Activated CD8-positive, alpha-beta T cell treated with anti-CD3 and anti-CD28 coated beads for 36 hours (primary cell): ENCODE measurements at places on chromosomes 12 and 14.
A peak's percentile ranks its signal among the peaks of the same experiment; 100 is the strongest.

DNA sequence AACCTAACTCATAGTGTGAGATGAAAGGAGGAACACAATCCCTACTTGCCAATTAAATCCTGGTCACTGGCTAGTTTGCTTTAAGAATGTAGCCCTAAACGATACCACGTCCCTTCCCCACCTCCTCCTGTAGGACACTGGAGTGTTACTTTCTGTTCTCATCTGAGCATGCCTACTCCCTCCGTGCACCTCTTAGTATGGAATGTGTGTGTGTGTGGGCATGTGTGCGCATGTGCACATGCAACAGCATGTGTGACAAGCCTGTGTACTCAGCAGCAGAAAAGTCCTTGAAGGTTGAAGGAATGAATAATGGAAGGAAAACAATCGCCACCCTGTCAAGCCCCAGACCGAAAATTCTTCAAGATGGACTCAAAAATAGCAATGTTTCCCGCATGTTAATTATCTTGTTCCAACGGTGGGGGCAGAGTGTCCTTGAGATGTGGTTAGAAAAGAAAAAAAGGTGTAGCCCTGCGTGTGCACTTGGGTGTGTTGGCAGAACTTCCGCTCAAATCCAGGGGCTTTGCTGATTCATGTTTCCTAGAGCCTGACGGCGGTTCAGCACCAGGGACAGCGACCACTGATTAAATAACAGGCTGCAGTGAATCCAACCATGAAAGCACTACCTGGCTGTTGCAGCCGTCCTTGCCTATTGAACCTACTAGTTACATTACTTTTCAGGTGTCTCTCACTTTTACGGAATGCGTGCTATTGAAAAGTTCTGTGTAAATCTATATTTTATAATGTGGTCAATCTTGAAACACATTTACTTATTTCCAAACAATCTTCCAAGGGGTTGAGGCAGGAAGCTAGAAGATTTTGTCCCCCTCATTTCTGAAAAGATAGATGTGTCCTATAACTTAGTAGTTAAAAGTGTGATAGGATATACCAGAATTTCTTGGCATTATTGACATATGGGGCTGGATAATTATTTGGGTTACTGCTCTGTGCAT is 79.8 kb downstream of the SRRM4 start:
- peak; percentile 64 for DNase-seq
- H3K4me3 ChIP-seq, result no peak overlapping the region
- no peaks in the 10 kb centered on the region for H3K4me1 ChIP-seq
- H3K36me3 ChIP-seq, result no peaks in the 10 kb centered on the region

DNA sequence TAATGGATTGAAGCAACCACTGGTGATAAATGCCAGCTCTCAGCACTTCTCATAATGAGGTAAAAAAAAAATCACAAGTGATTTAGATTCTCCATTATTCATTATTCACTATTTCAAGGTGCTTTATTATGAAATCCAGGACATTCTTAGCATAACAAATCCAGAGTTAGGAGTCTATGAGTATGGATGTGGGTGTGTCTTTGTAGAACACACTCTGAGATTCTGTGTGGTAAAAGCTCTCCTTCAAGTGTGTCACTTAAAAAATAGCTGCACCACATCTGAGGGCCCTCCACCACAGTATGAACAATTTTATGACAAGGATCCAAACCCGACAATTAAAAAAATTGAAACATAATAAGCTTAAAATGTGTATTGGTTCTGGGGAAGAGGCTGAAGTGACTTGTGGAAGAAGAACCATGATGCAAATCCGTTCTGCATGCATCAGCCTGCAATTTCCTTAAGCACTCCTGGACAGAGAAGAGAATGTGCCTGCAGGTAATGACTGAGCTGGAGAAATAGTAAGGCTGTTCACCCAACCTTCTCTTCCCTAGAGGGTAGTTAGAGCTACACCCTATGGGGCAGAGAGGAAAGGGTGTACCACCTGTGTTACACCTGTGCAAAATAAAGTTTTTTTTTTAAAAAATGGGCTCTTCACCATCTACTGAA is 488.5 kb upstream of the MGAT4C start:
- DNase-seq, result no peak
- H3K4me3 ChIP-seq, result no peak overlapping the region
- no peak overlapping the region for H3K27ac ChIP-seq
- no peaks in the 10 kb centered on the region for H3K36me3 ChIP-seq
- no peaks in the 10 kb centered on the region for H3K27me3 ChIP-seq

- H3K27me3 ChIP-seq, result no peaks in the 10 kb centered on the region
- peaks cover 13% of the 10 kb centered on the region for H3K36me3 ChIP-seq
- H3K27ac ChIP-seq, result no peak overlapping the region
- H3K4me3 ChIP-seq, result no peak overlapping the region
- no peaks in the 10 kb centered on the region for H3K4me1 ChIP-seq
These were observed 121.2 kb downstream of the METTL25 start for GRCh38 chr12:82479511-82479910.

DNA sequence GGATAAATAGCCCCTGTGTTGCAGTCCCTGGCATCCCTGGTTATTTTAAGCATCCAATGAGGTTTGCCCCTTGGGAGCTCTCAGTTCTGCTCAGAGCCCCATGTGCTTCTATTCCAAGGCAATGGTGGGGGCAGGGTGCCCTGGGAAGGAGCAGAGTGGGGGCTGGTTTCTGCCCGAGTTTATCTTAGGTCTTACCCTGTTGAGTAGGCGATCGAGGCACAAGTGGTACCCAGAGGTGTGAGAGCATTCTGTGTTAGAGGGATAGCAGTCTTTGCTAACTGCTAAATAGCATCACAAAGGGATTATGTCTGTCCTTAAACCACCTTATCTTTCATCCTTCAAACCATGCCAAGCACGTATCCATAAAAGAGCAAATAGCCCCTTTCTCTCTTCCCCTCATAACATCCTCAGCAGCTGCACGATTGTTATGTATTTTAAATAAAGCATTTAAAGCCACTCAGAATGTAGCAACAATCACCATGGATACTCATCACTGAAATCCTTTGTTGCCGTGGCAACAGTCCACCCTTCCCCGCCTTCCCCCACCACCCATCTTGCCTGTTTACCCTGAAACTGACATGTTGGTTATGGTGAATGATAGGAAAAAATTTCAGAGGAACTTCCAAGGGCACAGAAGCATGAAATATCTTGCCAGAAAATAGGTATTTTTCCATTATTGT is 139.3 kb downstream of the PTPN11 start:
- peaks cover 7% of the 10 kb centered on the region for H3K27me3 ChIP-seq
- H3K4me3 ChIP-seq, result no peak overlapping the region
- H3K4me1 ChIP-seq, result no peaks in the 10 kb centered on the region
- H3K27ac ChIP-seq, result no peak overlapping the region
- DNase-seq, result no peak

DNA sequence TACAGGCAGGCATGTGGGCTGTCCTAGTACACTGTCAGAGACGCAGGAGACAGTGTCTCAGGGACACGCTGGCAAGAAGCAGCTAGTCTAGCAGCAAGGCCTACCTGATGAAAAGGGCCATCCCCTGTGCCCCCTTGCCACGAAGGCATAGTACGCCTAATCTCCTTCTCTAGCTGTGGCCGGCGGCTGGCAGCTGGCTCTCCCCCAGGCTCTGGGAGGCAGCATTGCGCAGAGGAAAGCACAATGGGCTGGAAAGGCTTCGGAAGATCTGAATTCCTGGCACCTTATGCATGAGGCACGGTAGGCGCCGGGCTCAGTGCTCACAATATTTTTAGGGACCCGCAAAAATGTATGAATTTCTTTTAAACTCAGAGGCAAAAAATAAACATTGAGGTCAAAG is 16.0 kb upstream of the PLEKHH1 start:
- no peak for DNase-seq
- peaks cover 4% of the 10 kb centered on the region for H3K27me3 ChIP-seq
- no peaks in the 10 kb centered on the region for H3K36me3 ChIP-seq
- H3K27ac ChIP-seq, result no peak overlapping the region

DNA sequence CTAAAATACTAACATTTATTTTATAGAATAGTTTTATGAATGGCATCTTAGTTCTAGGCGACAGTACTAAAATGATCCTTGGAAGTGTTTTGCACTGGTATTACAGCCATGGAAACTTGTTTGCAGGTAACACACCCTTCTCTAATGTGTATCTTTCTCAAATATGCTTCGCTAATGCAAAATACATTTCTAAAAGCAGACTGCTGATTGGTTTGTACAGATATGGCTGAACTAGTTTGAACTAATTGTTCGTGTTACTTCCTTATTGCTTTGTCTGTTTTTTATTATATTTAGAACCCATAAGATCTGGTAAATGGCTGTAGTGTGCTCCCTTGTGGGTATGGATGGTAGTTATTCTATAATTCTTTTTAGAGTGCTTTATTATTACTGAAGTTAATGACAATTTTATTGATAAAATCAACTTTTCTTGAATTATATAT is 53.0 kb downstream of the ATF7IP start:
- H3K4me3 ChIP-seq, result peak overlapping the region; percentile 47
- peaks cover 50% of the 10 kb centered on the region for H3K36me3 ChIP-seq
- no peak for DNase-seq
- peak overlapping the region; percentile 75 for H3K27ac ChIP-seq
- H3K4me1 ChIP-seq, result peaks cover 59% of the 10 kb centered on the region

DNA sequence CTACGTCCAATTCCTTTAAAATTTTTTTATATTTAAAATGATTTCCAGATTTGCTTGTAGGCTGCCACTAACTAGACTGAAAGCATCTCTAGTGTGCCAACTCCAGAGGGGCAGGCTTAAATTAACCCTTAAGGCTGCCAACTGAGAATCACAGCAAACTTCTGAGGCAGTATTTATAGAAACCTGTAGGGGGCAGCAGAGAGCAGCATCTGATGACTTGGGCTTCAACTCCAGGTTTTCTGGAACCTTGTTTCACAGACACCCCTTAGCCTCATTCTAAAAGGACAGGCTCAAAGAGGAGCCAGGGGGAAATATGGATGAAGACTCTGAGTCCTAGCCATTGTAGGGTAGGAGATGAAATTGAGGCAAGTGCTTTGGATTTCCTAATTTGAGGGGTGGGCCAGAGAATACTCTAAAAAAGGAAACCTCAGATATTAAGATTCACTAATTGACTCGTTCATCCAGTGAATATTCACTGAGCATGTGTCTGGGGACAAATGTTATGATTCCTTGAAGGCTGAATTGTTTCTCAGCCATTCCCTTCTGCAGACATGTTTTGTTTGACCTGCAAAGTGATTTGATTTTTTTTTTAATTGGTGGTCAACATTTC is 63.3 kb upstream of the HSPB8 start:
- no peak overlapping the region for H3K4me3 ChIP-seq
- no peaks in the 10 kb centered on the region for H3K36me3 ChIP-seq
- peaks cover 2% of the 10 kb centered on the region for H3K27me3 ChIP-seq
- H3K27ac ChIP-seq, result no peak overlapping the region
- no peaks in the 10 kb centered on the region for H3K4me1 ChIP-seq

DNA sequence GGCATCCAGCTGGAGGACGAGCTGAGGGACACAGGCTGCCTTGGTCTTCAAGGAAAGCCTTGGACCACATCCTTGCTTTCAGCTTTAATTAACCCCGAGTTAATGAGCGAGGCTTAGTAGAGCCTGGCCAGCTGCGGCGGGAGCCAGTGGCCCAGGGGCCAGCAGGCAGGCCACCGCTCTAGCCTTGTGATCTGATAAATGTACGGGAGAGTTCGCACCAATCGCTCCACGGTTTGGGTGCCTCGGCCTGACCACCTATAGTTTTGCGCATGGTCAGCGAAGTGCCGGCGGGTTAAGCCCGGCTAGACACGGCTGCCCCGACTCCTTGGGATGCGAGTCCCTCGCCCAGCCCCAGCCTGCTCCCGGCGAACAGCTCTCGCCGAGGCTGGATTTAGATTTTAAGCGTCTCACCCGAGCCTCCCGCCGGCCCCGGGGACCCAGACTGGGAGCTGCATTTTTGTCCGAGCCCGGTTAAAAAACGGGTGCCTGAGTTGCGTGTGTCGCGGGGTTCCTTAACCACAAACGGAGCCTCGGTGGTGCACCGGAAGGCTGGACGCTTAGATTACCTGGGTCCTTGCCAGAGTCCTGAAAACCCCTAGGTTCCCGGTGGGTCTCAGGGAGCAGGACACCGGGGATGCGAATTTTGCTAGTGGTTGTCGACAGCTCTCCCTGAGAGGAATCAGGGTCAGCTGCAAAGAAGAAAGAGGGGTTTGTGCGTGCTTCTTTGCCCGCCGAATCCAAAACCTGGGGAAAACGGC is 2.9 kb upstream of the HOXC12 start:
- H3K27ac ChIP-seq, result no peak overlapping the region
- H3K4me1 ChIP-seq, result peaks cover 16% of the 10 kb centered on the region
- no peak for DNase-seq
- peaks cover 92% of the 10 kb centered on the region for H3K27me3 ChIP-seq

- no peak overlapping the region for H3K27ac ChIP-seq
- no peak for DNase-seq
- H3K4me1 ChIP-seq, result no peaks in the 10 kb centered on the region
- no peak overlapping the region for H3K4me3 ChIP-seq
- H3K27me3 ChIP-seq, result peaks cover 2% of the 10 kb centered on the region
These were observed 249.0 kb downstream of the DPF3 start for GRCh38 chr14:72644758-72645489.

- no peak overlapping the region for H3K27ac ChIP-seq
- no peaks in the 10 kb centered on the region for H3K4me1 ChIP-seq
- H3K27me3 ChIP-seq, result no peaks in the 10 kb centered on the region
- no peaks in the 10 kb centered on the region for H3K36me3 ChIP-seq
These were observed 85.1 kb upstream of the NAV3 start for GRCh38 chr12:77745624-77746023.

GRCh38 chr14:101199028-101199770 is 295.7 kb upstream of the RTL1 start:
- H3K4me1 ChIP-seq, result no peaks in the 10 kb centered on the region
- no peaks in the 10 kb centered on the region for H3K27me3 ChIP-seq
- DNase-seq, result no peak
- no peak overlapping the region for H3K27ac ChIP-seq
- no peak overlapping the region for H3K4me3 ChIP-seq

DNA sequence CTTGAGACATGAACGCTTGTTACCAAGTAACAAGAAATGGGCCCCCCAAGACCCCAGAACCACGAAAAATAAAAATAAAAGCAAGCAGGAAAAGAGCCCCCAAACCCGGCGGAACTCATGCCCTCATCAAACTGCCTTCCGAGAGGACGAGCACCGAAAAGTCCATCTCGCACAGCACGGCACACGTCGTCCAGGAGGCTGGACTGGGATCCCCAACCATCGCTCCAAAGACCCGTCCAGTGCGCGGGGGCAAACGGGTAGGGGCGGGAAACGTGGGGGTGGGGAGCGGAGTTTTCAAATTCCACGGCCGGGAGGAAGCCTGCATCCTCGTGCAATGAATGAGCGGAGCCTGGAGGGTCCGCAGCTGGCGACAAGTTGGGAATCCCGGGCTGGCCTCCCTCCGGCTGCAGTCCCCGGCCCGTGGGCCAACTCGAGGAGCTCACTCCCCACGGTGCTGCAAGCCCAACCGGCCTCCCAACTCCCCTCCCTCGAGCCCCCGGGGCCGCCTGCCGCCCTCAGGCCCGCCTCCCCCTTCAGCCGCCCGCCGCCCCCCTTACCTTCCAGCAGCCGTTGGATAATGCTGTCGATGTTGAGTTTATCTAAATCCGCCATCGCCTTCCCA is 484 bp downstream of the PPP1CC start:
- peaks cover 40% of the 10 kb centered on the region for H3K36me3 ChIP-seq
- H3K27me3 ChIP-seq, result no peaks in the 10 kb centered on the region
- peaks cover 44% of the 10 kb centered on the region for H3K4me1 ChIP-seq
- DNase-seq, result peak; percentile 17
- peak overlapping the region; percentile 100 for H3K4me3 ChIP-seq

- H3K4me1 ChIP-seq, result peaks cover 60% of the 10 kb centered on the region
- H3K36me3 ChIP-seq, result no peaks in the 10 kb centered on the region
These were observed 52.7 kb downstream of the SPPL3 start for GRCh38 chr12:120851444-120851843.
